Kidney tubule cell (primary cell): ENCODE measurements at places on chromosomes 6 and 20.

- DNase-seq: no peak
These were observed 77.9 kb downstream of the PCSK2 start for GRCh38 chr20:17304774-17305173.

DNA sequence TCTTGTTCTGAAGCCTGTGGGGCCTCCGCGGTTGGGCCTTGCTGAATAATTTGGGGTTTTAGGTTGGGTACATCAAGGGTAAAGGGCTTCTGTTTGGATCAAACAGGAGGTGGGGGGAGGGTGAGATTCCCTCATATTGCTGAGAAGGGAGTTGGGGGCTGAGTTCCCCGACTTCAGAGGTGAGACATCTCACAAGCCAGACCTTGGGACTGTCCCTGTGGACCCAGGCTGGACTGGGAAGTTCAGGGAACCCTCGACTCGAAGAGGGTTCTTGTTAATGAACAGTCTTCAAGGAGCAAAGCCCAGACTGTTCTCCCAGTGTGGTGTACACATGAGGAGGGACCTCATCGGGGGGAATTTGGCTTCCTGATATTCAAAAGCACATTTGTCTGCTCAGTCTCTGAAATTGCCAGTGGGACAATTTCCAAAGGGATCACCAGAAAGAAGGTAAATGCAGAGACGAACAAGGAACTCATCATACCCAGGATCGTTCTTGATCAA, 118.5 kb downstream of the SYCP2 start:
- DNase-seq: no peak

- no peak for DNase-seq
These were observed 1.8 kb upstream of the JARID2 start for GRCh38 chr6:15243910-15244619.

- DNase-seq: no peak
These were observed 165.1 kb downstream of the LMBRD1 start for GRCh38 chr6:69631552-69632346.

- no peak for DNase-seq
These were observed 156.8 kb upstream of the RALGAPA2 start for GRCh38 chr20:20869161-20869775.

GRCh38 chr6:73515204-73515655, 5.6 kb downstream of the EEF1A1 start:
- peak; percentile 56 for DNase-seq

- peak; percentile 60 for DNase-seq
These were observed 329.8 kb upstream of the SOX4 start for GRCh38 chr6:21263531-21264287.

- DNase-seq: no peak
These were observed 20.2 kb downstream of the MAP3K4 start for GRCh38 chr6:161011492-161012480.

DNA sequence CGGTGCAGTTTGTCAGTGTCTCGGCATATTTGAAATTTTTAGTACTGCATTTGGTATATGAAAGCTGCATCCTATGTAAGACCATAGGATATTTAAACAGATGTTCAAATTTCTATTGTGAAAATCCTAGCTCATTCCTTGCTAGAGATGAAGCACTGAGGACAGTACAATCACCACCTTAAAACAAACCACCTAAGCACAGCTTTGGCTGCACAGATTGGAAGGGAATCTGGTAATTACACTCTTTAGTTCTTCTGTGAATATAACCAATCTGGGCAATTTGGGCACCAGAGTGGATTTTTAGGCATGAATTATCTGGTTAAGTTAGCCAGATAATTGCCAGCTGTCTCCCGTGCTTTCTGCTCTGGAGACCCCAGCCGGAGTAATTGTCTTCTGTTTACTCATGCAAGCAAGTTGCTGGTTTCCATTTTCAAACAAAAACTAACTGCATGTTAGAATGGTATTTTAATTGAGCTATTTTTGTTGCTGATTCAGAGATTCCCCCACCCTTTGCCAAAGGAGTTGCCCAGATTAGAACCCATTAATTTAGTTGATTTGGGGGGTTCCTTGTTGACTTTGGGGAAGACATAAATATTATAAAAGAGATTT, 36.9 kb downstream of the E2F3 start:
- DNase-seq: no peak

DNA sequence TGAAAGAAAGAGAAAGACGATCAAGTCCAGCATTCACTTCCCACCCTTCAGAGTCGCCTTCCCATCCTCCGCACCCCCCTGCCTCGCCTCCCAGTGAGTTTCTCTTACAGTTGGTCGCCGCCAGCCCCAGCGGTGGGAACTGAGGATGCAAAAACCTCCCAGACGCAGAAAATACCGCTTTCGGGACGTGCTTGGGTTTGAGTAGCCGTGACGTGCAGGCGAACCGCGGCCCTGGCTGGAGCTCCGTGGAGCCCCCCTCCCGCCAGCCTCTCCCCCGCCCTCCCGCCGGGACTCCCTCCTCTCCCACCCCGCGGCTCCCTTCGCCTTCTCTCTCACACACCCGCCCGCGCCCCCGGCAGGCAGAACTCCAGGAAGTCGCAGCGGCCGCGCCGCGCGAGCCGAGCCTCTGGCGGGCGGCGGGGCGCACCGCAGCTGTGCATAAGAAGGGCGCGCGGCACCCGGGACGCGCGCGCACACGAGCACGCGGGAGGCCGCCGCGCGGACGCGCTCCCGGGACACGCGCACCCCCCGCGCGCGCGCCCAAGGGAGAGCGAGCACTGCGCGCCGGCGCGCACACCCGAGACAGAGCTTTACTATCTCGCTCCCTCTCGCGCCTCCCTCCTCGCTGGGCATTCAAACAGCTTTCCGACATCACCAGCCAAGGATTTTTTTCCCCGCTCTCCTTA, at the start of gene ADGRB3:
ADGRB3 (plus strand) TSS at position 557 of the 686 bp plus-strand sequence. CDS start 3,394 bp downstream, outside the sequence.
- DNase-seq: peak; percentile 66

DNA sequence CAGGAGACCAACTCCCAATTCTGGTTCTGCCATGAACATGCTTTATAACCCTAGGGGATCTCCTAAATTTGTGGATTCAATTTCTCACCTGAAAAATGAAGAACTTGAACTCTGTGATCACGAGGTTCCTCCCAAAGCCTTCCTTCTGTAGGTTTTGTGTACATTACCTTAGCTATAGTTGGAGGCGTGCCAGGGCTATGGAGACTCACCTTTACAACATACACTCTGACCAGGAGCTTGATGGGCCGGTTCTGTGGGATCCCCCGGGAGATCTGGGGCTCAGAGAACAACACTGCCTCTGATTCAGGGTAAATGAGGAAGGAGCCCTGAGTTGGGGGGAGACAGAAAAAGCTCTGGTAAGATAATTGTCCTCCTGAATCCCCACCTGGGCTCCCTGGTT, 34.1 kb downstream of the ERGIC3 start:
- no peak for DNase-seq

DNA sequence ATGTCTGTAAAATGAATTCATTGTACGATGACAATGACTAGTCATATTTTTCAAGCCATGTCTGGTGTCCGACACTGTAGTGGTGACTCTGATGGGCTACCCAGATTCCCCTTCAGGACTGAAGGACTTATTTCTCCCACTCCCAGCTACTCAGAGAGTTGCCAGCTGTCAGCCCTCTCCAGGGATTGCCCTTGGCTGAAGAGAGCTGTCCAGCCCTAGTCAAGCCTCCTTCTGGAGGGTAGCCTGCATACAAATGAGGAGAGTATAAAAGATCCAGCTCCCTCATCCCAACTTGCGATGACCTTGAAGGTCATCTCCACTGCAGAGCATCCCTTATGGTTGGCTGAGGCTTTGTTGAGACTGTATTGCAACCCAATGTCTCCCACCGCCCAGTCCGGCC, 29.9 kb downstream of the JPH2 start:
- DNase-seq: no peak
